Activated B cell treated with CpG ODN at 0.5 μM for 24 hours (primary cell): ENCODE measurements at places on chromosomes 2 and 18. TPM values are rescaled to one million over a fixed set of nuclear protein-coding genes. Genes with fewer than 3 reads are reported as not detected.
A peak's percentile ranks its signal among the peaks of the same experiment; 100 is the strongest.

ZBTB7C gene
- total RNA-seq = not detected in 2 replicates

APOB gene
- total RNA-seq = not detected in 2 replicates

TMEM198 gene
- total RNA-seq = 0.86 and 1.2 TPM in 2 replicates

ACADL gene
- total RNA-seq = not detected in 2 replicates

UGP2 gene
- total RNA-seq = 69.8 and 73.5 TPM in 2 replicates

FEV gene
- not detected in 2 replicates for total RNA-seq

DNA sequence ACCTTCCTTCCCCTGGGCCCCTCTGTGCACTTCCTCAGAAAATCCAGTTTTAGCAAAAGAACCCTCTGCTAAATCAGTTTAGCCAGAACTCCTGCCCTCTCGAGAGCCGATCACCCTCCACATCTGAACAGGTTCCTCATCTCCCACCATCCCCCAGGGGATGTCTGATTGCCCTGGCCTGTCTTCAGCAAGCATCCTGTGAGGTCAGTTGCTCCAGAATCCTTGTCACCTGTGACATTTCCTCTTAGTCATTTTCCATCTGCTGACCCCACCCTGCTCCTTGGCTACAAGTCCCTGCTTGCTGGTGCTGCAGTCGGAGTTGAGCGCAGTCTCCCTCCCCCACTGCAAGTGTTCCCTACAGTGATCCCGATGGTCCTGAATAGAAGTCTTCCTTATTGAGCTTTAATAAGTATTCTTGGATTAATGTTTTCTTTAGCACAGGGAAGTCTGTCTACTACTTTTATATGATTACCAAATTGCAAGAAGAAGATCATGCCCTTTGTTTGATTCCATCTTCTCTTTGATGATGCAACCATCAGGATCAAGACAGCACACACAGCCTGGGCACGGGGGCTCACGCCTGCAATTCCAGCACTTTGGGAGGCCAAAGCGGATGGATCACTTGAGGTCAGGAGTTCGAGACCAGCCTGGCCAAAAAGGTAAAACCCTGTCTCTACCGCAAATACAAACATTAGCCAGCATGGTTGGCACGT is 30.9 kb upstream of the UBE2F start:
- DNase-seq = no peak

- no peak for DNase-seq
Measured at GRCh38 chr2:170771421-170771937, 1.3 kb downstream of the ERICH2 start.

DNA sequence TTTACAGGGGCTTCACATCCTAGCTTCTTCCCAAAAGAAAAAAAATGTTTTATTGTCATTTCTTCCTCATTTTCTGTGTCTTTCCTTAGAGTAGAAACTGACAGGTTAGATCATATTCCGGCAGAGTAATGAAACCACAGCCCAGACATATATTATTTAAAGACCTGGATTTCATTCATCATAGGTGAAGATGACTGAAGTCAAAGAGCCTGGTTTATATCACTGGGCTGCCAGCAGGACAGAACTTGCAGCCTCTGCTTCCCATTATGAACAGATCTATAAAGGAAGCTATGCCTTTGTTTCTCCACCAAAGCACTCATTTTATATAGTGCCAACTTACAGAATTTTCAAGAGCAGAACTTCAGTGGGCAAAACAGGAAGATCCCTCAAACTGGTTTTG is 137.9 kb downstream of the METTL4 start:
- no peak for DNase-seq

DNA sequence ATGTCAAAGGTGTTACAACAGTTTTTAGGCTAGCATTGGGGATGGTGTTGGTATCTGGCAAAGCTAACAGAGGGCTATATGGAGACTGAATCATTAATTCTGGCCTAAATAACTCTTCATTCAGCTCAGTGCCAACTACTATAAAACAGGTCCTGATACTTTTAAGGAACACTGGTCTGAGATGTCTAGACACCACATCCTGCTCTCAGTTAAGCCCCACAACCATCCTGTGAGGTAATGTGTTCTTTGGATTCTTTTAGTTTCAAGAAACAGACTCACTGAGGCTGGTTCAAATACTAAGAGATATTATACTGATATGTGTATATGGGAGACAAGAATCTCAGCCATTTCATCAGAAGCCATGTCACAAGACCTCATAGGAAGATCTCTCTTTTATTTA is 14.2 kb upstream of the HK2 start:
- DNase-seq = no peak

GRCh38 chr2:241064008-241064801 is 37.9 kb downstream of the MTERF4 start:
- DNase-seq = peak; percentile 37

DNA sequence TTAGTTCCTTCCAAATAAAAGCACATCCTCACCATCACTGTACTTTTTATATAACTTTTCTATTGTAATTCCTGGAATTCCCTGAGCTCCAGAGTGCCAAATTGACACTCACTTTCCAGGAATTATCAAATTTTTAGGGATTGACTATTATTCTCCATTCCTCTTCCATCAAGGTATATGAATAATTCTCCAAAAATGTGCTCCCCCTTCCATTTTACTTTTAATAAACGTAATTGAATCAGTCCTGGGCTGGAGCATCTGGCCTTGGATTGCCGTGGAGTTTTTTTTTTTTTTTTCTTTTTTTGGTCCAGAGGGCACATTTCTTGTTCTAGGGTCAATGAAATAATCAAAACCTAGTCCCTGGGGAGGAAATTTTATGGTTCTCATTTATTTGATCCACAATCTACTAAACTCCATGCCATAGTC is 304.3 kb downstream of the CDCA7 start:
- DNase-seq = no peak

- DNase-seq = no peak
Measured at GRCh38 chr2:238820916-238821315, 27.0 kb upstream of the TWIST2 start.

- DNase-seq = no peak
Measured at GRCh38 chr2:98935111-98935770, 784 bp downstream of the CRACDL start.

GRCh38 chr2:144455987-144456386 is 63.9 kb downstream of the ZEB2 start:
- no peak for DNase-seq

DNA sequence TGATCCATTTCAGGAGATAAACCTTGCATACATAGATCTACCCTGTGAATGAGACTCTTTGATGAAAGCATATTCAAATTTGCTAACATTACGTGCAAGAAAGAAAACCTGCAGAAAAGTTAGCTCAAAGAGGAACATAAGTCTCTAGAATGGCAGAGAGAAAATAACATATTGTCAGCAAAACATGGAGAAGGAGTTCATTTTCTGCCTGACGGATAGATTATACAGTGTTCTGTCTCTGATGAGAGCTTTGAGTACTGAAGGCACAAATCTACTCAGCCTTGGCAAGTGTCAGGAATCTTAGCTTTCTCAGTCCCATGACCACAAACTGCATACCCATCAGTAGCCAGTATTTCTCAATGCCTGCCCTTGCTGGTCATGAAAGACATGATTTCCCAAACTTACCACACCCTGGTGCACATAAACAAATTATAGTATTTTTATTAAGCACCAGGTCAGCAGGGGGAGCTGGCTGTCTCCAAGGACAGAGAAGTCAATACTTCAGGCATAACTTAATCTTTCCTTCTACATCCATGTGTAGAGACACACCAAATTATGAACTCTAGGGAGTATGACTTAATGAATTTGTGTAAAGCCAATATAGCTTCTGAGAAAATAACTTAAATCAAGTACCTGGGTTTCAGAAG is 401.2 kb upstream of the SOX11 start:
- DNase-seq = no peak

GRCh38 chr2:149648282-149649030 is 60.9 kb upstream of the MMADHC start:
- no peak for DNase-seq

DNA sequence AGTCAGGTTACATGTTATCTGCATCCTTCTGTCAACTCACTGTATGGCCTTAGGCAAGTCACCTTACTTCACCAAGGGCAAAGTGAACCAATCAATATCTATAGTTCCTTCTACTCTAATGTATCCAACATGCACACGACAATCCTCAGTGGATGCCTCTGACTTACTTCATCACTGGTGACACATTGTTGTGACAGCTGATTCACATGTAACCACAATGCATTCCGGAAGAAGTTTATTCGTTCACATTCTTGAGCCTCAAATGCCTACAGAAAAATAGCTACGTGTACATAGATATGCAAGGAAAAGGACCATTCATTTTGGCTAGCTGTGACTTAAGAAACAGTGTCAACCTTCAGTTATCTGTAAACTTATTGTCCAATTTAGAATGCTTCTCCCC is 26.3 kb upstream of the EPG5 start:
- DNase-seq = no peak

- DNase-seq = no peak
Measured at GRCh38 chr2:222424276-222424728, at the start of gene SGPP2. Gene SGPP2 (plus strand): TSS chr2:222424543. CDS start chr2:222424603, 60 bp downstream.

DNA sequence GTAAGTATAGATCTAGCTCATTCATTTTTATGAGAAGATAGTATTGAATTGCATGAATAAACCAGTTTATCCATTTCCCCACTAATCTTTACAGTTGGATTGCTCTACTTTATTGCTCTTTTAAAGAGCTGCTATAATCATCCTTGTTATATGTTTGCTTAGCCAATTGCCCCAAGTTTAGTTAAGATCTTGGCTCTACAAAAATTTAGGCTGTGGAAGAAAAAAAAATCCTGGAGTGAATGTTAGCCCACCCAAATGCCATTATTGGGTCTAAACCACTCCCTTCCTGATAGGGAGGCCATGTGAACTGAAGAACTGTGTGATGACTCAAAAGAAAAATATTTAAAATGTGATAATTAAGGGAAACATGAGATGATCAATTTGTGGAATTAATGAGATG is 2.9 kb downstream of the ALS2 start:
- no peak for DNase-seq

- no peak for DNase-seq
Measured at GRCh38 chr2:137813176-137813575, 151.1 kb upstream of the HNMT start.

DNA sequence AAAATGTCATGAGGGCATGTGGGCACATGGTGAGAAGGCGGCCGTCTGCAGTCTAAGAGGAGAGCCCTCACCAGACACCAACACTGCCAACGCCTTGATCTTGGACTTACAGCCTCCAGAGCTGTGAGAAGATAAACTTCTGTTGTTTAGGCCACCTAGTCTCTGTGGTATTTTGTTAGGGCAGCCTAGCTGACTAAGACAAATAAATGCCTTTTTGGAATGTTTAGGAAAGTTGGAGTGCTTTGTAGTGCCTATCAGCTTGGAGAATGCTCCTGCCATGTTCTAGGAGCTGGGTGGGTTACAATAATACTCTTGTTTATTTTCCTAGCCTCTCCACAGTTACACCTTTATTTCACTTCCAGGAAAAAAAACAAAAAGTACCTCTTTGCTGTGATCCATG is 92.0 kb downstream of the SPP2 start:
- DNase-seq = no peak

DNA sequence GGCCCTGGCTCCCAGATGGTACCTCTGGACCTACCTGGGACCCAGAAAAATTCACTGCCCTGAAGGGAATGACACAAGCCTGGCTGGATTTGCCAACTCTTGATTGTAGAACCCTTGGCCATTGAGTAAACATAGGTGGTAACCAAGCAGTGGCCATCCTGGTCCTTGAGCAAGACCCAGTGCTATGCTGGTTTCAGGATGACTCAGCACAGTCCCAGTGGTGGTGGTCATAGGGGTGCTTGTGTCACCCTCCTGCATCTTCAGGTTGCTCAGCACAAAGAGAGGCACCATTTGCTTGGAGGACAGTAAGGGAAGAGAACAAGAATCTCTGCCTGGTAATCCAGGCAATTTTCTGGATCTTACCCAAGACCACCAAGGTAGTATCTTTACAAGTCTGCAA is 52.9 kb downstream of the UPP2 start:
- no peak for DNase-seq

DNA sequence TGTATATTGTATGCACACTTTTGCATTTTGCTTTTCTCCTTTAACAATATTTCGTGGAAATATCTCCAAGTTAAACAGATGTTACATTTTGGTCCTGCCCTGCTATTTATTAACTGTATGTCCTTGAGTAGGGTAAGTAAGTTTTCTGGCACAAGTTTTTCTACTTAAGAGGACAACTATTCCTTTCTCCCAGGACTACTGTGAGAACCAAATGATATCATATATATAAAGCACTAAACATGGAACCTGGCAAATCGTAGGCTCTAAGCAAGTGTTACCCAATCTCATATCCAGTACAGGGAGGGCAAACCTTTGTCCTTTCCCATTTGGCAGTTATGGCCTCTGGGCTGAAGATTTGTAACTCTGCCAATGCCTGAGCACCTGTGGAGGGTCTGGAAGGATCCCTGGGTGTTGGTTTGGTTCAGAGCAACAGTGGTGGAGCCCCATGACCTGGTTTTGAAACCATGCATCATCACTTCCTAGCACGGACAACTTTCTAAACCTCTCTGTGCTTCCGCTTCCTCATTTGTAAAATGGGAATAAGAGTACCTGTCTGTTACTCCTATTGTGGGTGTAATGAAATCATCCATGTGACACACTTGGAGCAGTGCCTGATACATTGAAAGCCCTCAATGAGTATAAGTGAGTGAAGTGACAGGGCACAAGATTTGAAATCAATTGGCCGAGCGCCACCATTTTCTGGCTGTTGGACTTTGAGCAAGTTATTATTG is 28.3 kb upstream of the ICOS start:
- no peak for DNase-seq

DNA sequence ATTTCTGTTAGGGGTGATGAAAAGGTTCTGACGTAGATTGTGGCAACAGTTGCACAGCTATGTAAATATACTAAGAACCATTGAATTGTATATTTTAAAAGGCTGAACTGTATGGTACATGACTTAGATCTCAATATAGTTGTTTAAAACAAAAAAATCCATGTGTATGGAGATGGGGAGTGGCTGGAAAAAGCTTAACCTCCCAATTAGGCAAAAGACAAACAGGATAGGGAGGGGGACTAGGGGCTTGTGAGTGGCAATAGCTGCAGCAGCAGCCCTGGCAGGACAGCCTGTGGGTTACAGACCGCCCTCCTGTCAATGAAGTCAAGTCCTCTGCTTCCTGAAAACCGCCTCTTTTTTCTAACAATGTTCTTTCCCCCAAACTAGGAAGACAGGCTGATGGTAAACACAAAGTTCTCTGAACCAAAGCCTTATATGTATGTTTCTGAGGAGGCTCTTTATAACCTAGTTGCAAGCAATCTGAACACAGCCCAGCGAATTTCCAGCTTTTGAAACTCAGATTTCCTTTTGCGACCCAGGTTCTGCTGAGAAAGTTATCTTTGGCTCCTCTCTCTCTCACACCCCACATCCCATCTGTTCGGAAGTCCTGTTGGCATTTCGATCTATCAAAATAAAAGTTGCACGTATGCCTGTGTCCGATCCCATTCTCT is 10.3 kb downstream of the ATP8B1 start:
- no peak for DNase-seq

GRCh38 chr2:205903549-205904129 is 182.3 kb downstream of the INO80D start:
- no peak for DNase-seq

DNA sequence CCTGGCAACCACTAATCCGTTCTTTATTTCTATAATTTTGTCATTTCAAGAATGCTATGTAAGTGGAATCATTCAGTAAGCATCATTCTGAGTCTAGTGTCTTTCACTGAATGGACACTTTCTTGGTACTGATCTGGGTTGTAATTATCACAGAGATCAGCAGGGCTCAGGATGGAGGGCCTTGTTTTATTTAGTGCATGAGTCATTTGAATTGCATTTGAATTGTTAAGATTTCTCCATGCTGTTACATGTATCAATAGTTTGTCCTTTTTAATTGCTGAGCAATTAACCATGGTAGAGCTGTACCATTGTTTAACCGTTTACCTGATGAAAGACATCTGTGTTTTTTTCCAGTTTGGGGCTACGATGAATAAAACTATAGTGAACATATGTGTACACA is 256.4 kb downstream of the THSD7B start:
- no peak for DNase-seq

- no peak for DNase-seq
Measured at GRCh38 chr18:40962784-40963183, 992.2 kb upstream of the PIK3C3 start.
